ENCODE measurements at places on chromosomes 6 and 20.
A peak's percentile ranks its signal among the peaks of the same experiment; 100 is the strongest.

DNA sequence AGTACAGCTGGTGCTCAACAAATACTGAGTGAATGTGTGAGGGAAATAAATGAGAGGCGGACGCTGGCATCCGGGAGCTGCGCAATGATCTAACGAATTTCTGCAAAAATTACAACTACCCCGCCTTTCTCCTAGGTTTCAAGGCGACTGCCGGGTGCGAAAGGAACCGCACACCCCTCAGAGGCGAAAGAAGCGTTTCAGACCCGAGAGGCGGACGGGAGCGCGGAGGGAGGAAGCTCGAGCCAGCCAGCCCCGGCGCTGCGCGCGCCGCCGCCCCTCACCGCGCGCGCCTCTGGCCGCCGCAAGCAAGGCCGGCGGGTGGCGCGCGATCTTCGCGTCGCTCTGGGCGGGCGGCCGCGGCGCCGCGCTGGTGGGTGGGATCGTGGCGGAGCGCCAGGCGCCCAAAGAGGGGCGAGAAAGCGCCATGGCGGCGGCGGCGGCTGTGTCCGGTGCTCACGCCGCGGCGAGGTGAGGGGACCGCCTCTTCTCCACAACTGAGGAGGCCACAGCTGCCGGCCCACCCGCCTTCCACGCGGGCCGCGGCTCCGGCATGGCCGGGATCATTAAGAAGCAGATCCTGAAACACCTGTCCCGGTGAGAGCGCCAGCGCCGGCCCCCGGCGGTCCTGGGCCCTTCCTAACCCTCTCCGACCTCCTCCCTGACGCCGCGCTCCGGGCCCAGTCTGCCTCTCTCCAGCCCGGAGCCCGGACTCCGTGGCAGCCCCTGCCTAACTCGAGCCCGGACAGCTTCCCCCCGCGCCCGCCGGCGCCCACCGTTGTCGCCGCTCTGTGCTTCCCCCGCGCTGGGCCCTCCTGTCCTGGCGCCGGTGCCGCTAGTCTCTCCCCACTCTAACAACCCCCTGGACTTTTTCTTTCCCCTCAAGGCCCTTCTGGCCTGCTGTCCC, at the start of gene BLTP3A:
Gene BLTP3A (plus strand): TSS at position 383 of the 904 bp plus-strand sequence. CDS start 168 bp downstream, at position 551.
- peak; percentile 85 for DNase-seq

- no peak for DNase-seq
Measured at GRCh38 chr6:29974901-29975560, 32.7 kb downstream of the HLA-A start.

DNA sequence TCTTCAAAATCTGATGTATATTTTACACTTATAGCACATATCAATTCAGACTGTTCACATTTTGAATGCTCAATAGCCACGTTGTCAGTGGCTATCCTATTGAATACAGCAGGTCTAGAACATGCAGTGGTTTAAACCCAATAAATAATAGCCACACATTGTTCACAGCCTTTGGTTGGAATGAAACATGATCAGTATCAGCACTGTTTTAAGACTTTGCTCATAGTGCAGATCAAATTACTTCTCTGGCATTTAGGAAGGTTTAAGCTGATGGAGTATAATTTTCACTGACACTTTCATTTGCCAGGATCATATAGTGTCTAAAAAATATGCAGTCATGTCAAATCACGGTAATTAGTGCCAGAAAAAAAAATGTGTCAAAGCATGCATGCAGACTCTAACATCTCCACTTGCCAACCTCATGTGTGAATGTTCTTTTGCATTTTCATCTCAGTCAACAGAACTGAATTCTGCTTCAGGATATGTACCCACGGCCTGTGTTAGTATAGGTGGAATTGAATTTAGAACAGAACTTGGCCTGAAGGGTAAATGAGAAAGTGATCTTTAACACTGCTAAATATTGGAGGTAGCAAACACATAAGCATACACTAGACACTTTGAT, 184.1 kb downstream of the SLC24A3 start:
- no peak for DNase-seq

- no peak for DNase-seq
Measured at GRCh38 chr20:38255393-38255792, 5.1 kb downstream of the KIAA1755 start.

All from activated T-cell treated with anti-CD3 and anti-CD28 coated beads, Interleukin-2, amount 50 U/mL, for 48 hours (primary cell).